Neural crest cell (in vitro differentiated cells): ENCODE measurements at places on chromosomes 2 and 18.

DNA sequence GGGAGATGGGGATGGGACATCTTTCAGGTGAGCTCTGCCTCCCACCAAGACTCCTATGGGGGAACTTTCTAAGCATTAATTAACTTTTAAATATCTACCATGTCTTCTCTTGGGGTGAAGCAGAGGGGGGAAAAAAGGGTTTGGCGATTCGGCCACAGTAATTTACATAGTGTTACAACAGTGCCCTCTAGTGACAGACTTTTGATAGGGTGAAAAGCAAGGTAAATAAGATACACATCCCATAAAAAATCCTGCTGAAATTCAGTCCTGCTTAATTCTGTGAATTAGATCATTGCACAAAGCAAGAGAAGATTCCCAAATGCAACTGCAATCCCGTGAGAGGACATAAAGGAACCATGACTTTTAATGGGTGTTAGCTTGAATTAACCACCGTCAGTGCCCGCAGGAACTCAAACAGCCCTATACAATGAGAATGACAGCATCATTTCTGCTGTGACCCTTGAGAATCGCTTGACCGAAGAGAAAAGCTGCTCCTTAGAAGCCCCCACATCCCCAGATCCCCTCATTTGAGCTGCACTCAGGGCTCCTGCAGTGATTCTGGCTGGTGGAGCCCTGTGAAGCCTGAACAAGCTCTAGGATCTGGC lies 32.8 kb downstream of the FAM124B start:
- no peaks in the 10 kb centered on the region for H3K36me3 ChIP-seq
- no peak for DNase-seq
- H3K4me1 ChIP-seq, result no peaks in the 10 kb centered on the region
- H3K27me3 ChIP-seq, result no peaks in the 10 kb centered on the region

- no peak overlapping the region for H3K27ac ChIP-seq
- H3K27me3 ChIP-seq, result no peaks in the 10 kb centered on the region
- no peaks in the 10 kb centered on the region for H3K4me1 ChIP-seq
- peaks cover 4% of the 10 kb centered on the region for H3K36me3 ChIP-seq
- no peak overlapping the region for H3K4me3 ChIP-seq
- DNase-seq, result no peak
These were observed 24.2 kb downstream of the RBM45 start for GRCh38 chr2:178136321-178137025.

DNA sequence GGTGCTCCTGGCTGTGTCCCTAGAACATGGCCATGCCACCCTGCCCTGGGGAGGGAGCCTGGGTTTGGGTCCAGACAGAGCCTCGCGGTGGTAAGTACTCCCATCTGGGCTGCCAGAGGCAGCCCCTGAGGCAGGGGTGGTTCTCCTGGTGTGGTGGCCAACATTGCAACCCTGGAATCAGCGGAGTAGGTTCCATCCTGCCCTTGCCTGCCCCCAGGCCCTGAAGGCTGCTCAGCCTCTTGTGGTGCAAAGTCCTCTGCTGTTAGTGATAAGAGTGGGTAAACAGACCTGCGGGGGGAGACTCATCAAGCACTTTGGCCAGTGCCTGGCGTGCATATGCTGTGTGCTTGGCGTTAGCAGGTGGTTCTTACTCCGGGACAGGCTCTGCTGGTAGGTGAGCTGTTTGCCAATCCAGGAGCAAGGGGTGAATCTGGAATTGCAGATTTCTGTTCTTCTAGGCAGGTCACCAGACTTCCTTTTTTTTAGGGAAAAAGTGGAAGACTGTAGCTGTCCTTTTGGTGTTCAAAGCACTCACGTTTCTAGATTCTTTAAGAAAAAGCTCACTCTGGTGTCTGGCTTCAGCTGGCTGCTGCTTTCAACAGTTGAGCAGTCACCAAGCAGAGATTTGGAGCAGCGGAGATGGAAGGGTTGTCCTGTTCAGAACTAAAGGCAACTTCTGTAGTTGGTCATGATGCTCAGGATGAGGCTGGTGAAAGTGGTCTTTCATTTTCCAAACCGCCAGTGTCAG lies 3.2 kb downstream of the CNNM3 start:
- H3K4me3 ChIP-seq, result peak overlapping the region; percentile 90
- no peak overlapping the region for H3K27ac ChIP-seq
- peaks cover 10% of the 10 kb centered on the region for H3K36me3 ChIP-seq
- H3K27me3 ChIP-seq, result no peaks in the 10 kb centered on the region
- DNase-seq, result no peak

DNA sequence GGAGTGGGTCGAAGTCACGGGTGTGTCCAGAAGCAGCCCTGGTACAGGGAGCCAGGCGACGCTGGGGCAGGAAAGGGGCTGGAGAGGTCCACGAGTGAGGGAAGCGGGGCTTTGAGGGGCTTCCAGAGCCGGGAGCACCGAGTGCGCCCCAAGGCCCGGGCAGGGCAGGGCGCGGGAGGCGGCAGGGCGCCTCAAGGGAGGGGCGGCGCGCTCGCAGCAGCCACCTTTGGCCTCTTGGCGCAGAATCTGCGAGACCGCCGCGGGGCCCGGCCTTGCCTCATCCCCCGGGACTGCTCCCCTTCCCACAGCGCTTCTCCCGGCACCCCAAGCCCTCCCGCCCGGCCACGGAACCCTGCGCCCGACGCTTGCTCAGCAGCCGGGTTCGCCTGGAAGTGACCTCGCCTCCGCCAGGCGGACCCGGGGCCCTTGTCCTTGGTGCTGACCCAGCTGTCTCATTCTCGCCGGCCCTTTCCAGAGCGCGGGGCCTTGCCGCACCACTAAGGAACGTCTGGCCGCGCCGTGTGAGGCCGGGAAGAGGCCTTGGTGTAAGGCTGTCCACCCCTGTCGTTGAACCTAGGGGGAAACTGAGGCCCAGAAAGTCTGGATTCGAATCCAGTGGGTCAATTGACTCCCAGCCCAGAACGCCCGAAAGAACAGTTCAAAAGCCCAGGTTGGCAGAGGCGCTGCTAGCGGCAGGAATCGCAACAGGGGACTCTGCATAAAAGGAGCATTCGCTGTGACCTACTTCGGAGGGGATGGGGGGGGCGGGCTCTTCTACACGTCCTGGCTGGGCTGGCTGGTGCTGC lies 584 bp upstream of the DNER start:
- no peaks in the 10 kb centered on the region for H3K36me3 ChIP-seq
- DNase-seq, result peak; percentile 49
- H3K4me1 ChIP-seq, result peaks cover 8% of the 10 kb centered on the region
- peak overlapping the region; percentile 77 for H3K4me3 ChIP-seq
- no peak overlapping the region for H3K27ac ChIP-seq

DNA sequence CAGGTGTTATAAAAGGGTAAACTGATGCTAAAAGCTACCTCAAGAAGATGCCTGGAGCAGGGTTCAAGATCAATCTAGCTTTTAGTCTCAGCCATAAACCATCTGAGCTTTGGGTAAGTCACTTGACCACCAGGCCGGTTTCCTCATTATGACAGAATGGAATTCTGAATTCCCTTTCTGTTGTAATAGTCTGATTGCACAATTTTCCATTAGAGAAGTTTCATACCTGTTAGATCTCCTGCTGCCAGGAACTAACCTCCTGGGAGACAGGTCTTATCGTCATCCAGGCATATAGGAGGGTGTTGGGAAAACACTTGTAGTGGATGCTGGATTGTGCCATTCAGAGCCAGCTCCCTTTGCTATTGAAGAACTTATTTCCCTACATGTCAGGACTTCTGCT lies 272.5 kb downstream of the TDRD15 start:
- H3K4me3 ChIP-seq, result no peak overlapping the region
- H3K36me3 ChIP-seq, result no peaks in the 10 kb centered on the region
- H3K27me3 ChIP-seq, result no peaks in the 10 kb centered on the region
- no peak for DNase-seq

DNA sequence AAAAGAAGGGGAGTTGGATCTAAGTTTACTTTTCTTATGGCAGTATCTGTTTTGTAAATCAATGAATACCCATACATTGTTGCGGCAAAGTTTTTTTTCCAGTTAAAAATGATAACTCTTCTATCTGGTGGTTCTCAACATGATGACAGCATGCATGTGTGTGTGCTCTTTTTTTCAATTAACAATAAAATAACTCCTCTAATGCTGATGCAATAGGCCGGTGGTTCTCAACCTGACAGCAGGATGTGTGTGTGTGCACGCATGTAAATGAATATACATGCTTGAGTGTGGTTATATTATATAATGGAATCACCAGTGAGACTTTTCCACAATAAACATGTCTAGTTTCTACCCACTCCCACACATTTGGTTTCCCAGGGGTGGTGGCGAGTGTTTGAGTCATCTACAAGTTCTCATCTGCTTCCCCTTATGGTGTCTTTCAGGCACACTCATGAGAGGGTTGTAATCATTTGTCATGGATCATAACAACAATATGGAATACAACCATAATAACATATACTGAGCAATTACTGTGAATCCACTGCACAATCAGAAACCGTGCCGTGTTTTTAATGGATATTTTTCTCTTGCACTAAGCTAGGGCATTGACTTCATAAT lies 31.2 kb downstream of the PARD3B start:
- H3K27ac ChIP-seq, result peak overlapping the region; percentile 24
- peaks cover 15% of the 10 kb centered on the region for H3K4me1 ChIP-seq
- H3K36me3 ChIP-seq, result peaks cover 3% of the 10 kb centered on the region

GRCh38 chr2:42169874-42170521 lies 845 bp downstream of the EML4 start:
- H3K4me3 ChIP-seq, result no peak overlapping the region
- peaks cover 3% of the 10 kb centered on the region for H3K4me1 ChIP-seq
- no peak for DNase-seq
- H3K27me3 ChIP-seq, result no peaks in the 10 kb centered on the region
- H3K36me3 ChIP-seq, result no peaks in the 10 kb centered on the region

DNA sequence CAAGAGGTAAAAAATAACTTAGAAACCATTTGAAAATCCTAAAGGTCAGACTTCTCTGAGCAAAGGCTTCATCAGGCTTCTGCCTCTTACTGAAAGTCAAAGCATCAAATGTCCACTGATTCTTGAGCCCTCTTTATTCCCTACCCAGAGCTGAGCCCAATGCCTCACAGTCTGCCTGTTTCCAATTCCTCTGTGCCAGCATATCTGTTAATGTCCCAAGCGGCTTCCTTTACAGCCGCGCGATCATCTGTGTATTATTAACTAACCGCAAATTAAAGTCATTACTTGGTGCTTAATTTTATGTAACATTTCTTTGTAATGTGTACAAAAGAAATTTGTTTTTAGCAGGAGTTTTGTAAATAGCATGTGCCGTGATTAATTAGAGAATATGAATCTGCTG lies 418.8 kb upstream of the HNRNPA3 start:
- DNase-seq, result no peak
- H3K4me1 ChIP-seq, result no peaks in the 10 kb centered on the region
- H3K27ac ChIP-seq, result no peak overlapping the region
- peaks cover 27% of the 10 kb centered on the region for H3K27me3 ChIP-seq

- no peak for DNase-seq
- no peaks in the 10 kb centered on the region for H3K27me3 ChIP-seq
- peaks cover 5% of the 10 kb centered on the region for H3K4me1 ChIP-seq
- peaks cover 7% of the 10 kb centered on the region for H3K36me3 ChIP-seq
- H3K27ac ChIP-seq, result no peak overlapping the region
These were observed 49.6 kb downstream of the ODC1 start for GRCh38 chr2:10398496-10398895.

DNA sequence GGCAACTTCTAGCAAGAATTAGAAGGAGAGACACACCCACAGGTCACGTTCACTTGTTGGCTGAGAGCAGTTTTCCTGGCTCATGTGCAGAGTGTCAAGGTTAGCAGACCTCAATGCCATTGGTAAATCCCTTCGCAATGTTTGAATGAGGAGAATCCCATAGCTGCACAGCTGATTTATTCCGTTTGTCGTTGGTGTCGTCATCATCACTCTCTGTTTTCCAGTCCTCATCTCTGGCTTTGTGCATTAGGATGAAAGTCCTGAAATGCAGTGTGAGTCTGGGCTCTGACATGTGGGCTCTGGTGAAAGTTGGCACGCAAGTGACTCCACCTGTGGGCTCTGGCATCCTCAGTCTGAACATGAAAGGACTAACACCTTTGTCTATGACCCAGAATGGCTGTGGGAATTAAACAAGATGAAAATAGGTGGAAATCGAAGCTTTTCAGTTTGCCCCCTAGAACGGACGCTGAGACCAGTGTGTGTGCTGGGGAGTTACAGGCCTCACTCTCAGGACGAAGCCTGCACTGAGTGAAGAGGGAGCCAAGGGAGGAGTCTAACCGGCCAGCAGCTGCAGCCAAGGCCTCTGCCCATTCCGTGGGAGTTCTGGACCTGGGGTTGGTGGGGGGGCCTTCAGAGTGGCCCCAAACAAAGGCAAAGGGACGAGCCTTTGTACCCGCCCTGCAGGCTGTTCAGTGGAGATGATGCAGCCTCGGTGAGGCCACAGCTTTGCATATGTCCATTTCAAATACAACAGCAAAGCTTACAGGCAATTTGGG lies 74.8 kb upstream of the ZNF516 start:
- H3K4me3 ChIP-seq, result no peak overlapping the region
- H3K4me1 ChIP-seq, result peaks cover 24% of the 10 kb centered on the region
- peaks cover 2% of the 10 kb centered on the region for H3K36me3 ChIP-seq
- H3K27me3 ChIP-seq, result no peaks in the 10 kb centered on the region
- DNase-seq, result no peak
- H3K27ac ChIP-seq, result peak overlapping the region; percentile 63

DNA sequence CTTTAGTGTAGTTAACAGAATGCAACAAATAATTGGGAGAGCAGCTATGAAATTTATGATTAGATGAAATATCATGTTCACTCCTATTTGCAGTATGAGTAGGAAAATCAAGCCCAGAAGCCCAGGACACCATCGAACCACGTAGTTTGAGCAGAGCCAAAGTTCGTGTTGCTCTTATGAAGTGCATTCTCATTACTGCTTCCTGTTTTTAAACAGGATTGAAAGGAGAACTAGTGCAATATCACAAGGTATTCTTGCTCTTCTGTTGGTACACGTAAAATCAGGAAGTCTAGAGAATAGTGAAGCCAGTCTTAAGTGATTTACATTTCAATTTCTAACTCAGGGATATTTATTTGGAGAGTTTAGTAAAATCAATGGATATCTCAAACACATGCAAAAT lies 21.1 kb downstream of the ARHGAP15 start:
- H3K27me3 ChIP-seq, result no peaks in the 10 kb centered on the region
- H3K27ac ChIP-seq, result no peak overlapping the region
- no peaks in the 10 kb centered on the region for H3K4me1 ChIP-seq
- H3K4me3 ChIP-seq, result no peak overlapping the region

DNA sequence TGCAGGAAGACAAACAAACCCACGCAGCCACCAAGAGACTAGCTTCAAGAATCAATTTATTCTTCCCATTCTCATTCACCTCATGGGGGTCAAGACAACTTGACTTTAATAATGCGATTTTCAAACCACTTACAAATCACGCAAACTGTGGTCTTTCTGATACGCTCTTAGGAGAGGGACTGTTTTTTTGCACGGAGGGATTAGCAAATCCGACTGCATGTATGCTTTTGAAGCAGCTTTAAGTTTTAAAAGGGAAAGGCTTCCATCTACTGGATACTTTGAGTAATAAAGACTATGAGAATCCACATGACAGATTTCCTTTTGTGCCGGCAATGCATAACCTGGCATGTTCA lies 322.9 kb upstream of the KCNJ3 start:
- H3K4me3 ChIP-seq, result no peak overlapping the region
- peaks cover 9% of the 10 kb centered on the region for H3K4me1 ChIP-seq
- H3K36me3 ChIP-seq, result no peaks in the 10 kb centered on the region
- no peak overlapping the region for H3K27ac ChIP-seq
- no peaks in the 10 kb centered on the region for H3K27me3 ChIP-seq

GRCh38 chr2:238267884-238268680 lies 20.3 kb downstream of the PER2 start:
- no peak overlapping the region for H3K4me3 ChIP-seq
- H3K27ac ChIP-seq, result no peak overlapping the region
- H3K27me3 ChIP-seq, result no peaks in the 10 kb centered on the region
- DNase-seq, result no peak
- peaks cover 4% of the 10 kb centered on the region for H3K36me3 ChIP-seq

- H3K27me3 ChIP-seq, result peaks cover 85% of the 10 kb centered on the region
- H3K27ac ChIP-seq, result no peak overlapping the region
- no peaks in the 10 kb centered on the region for H3K36me3 ChIP-seq
These were observed 7.6 kb upstream of the MEIS1 start for GRCh38 chr2:66427300-66427699.
